Left lung (tissue), 14 donors: ENCODE measurements at places on chromosomes 6 and 20. TPM values are rescaled to one million over a fixed set of nuclear protein-coding genes. Genes with fewer than 3 reads are reported as not detected.

GRCh38 chr6:100633096-100633777 is 168.5 kb upstream of the SIM1 start:
- no peak for DNase-seq
- peaks cover 33% of the 10 kb centered on the region for H3K36me3 ChIP-seq
- no peaks in the 10 kb centered on the region for H3K4me1 ChIP-seq

DNA sequence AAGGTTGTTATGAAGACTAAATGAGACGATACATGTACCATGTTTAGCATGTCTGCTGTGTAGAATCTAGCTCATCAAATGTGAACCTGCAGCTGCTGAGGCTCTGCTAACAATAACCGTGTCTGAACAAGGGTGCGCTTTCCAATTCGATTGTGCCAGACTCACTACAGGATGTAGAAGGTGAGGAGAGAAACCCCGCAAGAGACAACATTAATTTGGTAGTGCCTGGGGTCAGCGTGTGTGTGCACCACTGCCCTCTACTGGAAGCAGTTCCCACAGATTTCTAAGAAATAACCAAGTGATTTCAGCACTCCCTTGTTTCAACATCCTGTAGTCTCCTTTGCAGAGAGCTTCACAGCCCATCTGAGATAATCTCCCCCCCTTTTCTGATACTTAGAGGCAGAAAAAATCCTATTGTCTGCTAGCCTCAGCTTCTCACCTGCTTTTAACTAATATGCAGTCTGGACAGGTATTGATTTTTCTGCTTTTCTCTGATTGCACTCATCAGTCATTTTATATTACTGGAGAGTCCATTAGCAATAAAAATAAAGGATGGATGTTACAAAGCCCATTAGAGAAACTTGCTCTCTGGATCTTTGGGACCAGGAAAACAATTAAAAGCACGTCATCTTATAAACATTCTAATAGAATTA is 96.7 kb upstream of the BACH2 start:
- no peaks in the 10 kb centered on the region for H3K4me1 ChIP-seq
- no peak for DNase-seq
- H3K27ac ChIP-seq: no peak overlapping the region
- no peak overlapping the region for H3K4me3 ChIP-seq
- no peaks in the 10 kb centered on the region for H3K27me3 ChIP-seq

The GPX5 gene
- total RNA-seq: not detected

The LRRC73 gene
- total RNA-seq: 0.52 TPM

DNA sequence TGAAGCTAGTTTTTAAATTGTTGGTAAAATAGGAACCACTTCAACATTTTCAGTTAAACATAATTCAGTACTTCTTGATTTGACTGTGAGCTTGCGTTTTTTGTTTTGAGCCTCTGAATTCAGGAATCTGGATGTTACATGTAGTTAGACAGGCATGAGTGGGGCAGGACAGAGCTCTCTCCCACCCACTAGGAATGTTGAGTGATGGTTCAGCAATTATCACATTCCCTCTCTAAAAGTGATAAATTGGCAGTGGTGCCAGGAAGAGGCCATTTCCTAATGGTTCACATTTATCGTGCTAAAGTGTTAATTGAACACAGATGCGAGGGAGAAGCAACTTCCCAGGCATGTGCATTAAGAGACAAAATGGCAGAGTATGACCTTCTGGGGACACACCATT is 465.5 kb upstream of the HTR1E start:
- H3K36me3 ChIP-seq: no peaks in the 10 kb centered on the region
- H3K4me3 ChIP-seq: no peak overlapping the region
- DNase-seq: no peak
- no peak overlapping the region for H3K27ac ChIP-seq
- H3K27me3 ChIP-seq: no peaks in the 10 kb centered on the region
- H3K4me1 ChIP-seq: no peaks in the 10 kb centered on the region

DNA sequence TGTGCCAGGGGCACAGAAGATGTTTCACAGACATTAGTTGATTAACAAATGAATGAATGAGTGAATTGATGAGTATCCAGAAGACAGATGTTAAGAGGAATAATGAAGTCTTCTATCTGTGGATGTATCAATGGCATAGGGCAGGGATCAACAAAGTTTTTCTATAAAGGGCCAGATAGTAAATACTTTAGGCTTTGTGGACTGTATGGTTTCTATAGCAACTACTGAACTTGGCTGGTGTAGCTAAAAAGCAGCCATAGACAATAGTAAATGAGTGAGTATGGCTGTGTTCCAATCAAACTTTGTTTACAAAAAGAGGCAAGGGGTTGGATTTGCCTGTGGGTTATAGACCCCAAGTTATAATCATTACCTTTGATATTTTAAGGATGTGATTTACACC is 144.0 kb downstream of the PRL start:
- H3K27me3 ChIP-seq: no peaks in the 10 kb centered on the region
- H3K4me3 ChIP-seq: no peak overlapping the region
- DNase-seq: no peak
- no peaks in the 10 kb centered on the region for H3K4me1 ChIP-seq
- H3K27ac ChIP-seq: no peak overlapping the region

The ETV7 gene
- total RNA-seq: 5.6 TPM
